Cardiac septum (tissue), 1 donor: ENCODE measurements at places on chromosomes 3 and 15. TPM values are rescaled to one million over a fixed set of nuclear protein-coding genes. Genes with fewer than 3 reads are reported as not detected.

GRCh38 chr15:67755264-67755663 is 70.0 kb upstream of the SKOR1 start:
- no peak for DNase-seq

DNA sequence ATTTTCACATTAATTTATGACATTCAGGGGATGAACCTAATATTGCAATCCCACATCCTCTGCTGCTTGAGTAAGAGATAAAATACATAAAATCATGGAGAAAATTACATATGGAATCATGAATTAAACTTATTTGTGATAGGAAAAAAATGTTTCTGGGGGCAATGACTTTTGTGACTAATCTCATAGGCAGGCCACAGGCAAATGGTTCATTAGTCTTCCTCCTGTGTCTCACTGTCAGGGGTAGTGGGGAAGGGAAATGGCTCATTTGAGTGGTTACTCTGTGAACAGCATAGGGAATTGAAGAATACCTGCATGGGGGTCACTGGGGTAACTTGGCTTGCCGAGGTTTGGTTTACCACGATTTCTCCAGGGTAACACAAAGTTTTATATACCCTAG is 72.0 kb downstream of the TFG start:
- DNase-seq: no peak

DNA sequence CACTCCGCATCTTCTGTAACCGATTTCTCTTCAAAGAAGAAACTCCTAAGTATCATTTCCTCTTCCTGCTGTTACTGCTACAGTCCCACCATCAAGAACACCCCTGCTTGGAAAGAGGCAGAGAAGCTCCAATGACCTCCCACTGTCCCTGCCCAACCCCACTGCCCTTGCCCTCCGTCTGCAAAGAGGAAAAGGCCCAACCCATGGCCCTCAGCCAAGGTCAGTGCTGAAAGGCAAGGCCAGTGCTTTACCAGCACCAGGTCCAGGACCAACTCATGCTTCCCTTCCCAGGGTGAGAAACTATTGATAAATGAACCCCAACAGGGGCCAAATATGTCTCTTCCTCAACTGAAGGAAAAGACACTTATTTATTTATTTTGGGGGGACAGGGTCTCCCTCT is 22.5 kb downstream of the FAM240A start:
- no peak for DNase-seq

DNA sequence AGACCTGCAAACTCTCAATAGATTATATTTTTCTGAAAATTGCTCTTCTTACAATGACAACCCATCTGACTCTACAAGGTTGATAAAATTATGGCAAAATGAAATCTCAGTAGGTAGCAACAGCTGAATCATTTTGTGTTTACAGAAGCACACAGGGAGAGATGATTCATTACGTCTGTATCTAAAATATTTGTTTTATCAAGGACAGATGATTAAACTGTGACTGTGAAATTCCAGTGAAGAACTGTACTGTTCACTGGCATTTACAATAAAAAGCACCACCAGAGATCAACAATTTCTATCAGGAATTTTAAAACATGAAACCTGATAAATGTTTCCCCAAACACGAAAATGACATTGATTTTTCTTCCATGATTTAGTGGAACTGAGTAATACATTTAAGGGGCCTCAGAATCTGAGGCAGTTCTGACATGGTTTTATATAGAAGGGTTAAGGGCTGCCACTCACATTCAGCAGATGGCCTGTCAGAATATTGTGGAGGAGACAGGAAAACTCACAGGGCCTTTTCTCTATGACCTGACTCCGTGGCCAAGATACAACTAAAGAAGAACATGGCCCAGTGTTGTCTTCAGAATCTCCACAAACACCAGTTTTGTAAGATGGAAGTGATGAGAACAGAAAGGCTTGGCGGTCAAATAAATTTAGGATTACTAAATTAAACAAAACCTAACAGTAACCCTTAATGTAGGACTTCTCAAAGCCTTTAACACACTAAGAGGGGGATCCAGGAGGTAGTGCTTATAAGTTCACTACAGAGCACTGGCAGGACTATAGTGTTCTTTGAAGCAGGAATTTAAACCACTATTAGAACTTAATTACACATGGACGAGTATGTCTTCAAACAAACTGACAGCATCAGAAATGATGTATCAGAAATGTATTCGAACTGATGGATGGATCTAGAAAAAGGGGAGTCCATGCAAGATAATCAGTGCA is 25.9 kb downstream of the RAD18 start:
- no peak for DNase-seq

DNA sequence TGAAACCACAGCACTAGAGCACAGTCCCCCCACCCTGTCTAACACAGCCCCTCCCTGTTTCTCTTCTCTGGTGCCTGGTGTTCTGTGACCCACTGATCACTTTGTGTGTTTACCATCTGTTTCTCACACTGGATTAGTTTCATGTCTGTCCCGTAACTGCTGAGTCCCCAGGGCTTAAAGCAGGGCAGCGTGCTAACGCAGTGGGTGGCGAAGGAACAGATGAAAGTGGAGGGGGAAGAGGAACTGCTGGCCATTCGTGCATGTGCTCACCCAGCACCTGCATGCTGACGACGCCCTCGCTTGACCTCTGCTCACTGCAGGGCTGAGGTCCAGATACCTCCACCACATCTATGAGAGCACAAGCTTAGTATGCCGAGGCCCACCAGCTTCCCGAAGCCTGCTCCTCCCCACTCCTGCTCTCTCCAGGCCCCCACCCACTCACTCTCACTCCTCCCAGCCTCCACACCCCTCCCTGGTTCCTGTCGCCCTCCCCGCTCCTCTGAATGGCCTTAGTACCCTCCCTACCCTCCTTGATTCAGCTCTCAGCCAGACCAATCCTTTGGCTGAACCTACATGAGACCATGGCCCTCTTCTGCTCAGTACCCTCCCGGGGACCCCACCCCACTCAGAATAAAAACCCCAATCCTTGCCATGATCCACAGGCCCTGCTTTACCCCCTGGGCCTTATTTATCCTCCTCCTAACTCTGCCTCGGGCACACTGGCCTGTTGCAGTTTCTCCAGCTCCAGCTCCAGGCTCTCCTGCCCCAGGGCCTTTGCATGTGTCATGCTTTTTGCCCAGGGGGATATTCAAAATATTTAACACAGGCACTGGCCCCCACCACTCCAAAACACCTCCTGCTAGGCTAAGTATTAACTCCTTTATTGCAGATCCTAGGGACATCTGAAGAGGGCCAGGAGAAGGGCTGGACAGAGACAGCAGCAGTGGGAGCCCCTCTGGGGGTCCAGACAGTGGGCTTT is 15.1 kb upstream of the IQSEC1 start:
- DNase-seq: no peak

DNA sequence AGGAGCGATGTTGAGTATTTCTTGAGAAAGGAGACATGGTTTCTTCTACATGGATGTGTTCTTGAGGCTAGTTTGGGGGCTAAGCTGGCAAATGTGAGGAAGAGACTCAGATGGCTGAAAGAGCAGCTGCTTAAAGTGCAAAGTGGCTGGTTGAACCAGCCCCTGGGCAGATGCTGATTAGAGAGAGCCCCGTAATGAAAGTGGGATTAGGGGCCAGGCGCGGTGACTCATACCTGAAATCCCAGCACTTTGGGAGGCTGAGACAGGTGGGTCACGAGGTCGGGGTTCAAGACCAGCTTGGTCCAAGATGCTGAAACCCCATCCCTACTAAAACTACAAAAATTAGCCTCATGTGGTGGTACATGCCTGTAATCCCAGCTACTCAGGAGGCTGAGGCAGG is 75.0 kb upstream of the GCNT3 start:
- DNase-seq: no peak

- no peak for DNase-seq
Measured at GRCh38 chr3:124491098-124491497, 239.2 kb upstream of the UMPS start.

DNA sequence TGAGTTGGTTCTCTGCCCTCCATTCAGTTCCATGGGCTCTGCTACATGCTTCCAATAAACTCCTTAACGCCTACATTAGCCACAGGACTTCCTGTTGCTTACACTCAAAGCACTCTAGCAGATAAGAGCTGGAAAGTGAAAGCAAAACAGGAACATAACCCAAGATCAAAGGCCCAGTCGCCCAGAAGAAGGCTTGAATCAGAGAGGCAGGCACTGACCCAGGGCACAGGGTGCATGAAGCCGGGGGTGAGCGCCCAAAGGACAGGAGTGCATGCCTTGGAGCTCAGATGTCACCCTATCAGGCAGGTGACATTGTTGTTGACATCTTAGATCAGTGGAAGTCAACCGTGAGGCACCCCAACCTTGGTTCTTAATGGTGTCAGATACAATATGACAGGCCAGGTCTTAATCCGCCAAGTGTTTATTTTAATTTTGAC is 235.1 kb downstream of the UACA start:
- DNase-seq: no peak

The CAND2 gene
- 62.6 TPM for total RNA-seq

The CLDN1 gene
- 0.57 TPM for total RNA-seq
